ENCODE measurements at places on chromosomes 7 and 10. TPM values are rescaled to one million over a fixed set of nuclear protein-coding genes. Genes with fewer than 3 reads are reported as not detected.
A peak's percentile ranks its signal among the peaks of the same experiment; 100 is the strongest.

- no peak for DNase-seq
These were observed 56.7 kb downstream of the MTPN start for GRCh38 chr7:135920478-135920877.

DNA sequence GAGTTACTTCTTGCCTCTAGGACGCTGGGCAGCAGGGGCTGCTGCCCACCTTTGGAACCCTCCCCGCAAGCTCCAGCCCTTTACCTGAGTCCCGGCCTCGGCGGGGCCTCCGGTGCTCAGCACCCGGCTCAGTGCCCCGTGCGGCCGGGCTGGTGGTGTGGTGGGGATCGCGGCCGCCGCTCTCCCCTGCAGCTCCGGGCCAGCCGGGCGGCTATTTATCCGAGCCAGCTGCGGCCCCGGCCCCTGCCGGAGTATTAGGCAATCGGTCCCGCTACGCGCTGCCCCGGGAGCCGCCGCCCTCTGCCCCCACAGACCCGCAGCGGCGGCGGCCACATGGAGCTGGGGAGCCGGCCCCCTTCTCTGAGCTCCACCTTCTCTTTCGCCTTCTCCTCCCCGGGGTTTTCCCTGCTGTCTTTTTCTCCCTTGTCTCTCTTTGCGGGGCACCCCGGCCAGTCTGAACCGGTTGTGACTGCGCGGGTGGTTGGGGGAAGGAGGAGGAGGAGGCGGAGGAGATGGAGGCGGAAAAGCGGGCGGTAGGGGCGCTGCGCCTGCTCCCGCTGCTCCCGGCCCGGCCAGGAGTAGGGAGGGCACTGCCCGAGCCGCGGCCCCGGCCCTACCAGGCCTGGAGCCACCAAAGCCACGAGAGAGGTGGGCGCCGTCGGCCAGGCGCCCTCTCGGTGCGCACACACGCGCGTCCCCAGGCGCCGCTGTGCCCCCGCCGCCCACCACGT lies at the start of gene SLC16A9:
SLC16A9 (minus strand) TSS at position 456 of the 731 bp plus-strand sequence. CDS start 25,559 bp downstream, outside the sequence.
- no peak for DNase-seq

DNA sequence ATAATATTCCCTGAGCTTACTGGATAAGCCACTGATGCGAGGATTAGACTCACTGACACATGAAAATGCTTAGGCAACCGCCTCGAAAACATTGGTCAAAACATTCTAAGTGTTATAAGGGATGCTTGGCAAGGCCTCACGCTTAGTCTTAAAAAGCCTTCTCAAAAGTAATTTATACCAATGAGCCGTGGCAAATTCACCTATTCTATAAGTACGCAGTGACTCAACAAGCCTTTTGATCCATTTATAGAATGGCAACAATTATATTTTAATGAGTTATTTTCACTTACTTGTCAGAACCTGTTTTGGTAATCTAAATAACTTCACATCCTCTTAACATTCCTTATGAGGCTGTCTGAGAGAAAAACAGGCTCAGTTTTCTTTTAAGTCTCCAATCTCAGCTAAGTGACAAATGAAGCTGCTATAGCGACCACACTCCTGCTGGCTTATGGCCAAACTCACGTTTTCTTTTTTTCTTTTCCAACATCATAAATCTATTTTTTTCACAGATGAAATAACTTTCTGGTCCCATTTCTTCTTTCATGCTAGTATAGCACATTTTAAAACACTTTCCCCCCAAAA lies 121.2 kb upstream of the AFAP1L2 start:
- no peak for DNase-seq

DNA sequence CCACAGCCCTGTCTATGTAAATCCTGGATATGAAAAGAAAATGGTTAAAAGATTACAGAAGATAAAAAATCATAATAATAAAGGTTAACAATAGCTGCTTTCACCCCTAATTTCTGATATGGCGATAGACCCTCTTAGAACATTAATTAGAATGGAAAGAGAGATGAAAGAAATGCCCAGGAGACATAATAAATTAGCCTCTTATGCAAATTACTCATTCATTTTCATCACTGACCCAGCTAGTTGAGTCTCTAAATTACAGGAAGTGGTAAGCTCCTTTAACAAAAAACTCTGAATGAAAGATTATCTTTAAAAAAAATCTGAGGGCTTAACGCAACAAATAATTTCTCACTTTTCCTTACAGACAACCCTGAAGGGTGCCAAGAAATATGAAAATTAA lies 12.4 kb downstream of the GFRA1 start:
- no peak for DNase-seq

GRCh38 chr10:78547397-78547796 lies 513.7 kb downstream of the RPS24 start:
- DNase-seq, result no peak

Gene CYP26C1
- 0.17 TPM for total RNA-seq

Gene TDRD1
- not detected for total RNA-seq

DNA sequence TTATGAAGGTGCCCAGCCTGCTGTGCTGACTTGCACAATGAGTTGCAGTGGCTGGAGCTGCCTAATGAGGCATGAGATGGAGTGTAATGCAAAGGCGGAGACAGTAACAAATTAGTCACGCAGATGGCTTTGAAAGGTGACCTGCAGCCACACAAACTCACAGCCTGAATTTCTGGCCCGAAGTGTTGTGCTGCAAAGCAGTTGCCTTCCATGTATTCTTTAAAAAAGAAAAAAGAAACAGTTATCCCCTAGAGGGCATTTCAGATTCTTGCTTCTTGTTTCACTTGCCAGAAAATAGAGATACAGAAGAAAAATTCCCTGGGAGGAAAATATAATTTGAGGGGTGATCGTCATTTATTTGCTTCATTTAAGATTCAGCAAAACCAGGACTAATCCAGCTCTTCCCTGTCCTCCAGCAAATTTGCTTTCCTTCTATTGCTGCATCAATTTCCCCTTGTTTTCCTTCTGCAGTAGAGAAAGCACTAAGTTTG lies 239.9 kb downstream of the ADRA2A start:
- DNase-seq, result no peak

GRCh38 chr7:41033500-41033899 lies 669.4 kb downstream of the INHBA start:
- DNase-seq, result peak; percentile 32

- DNase-seq, result no peak
These were observed 24.3 kb upstream of the FRAT2 start for GRCh38 chr10:97358781-97359180.

DNA sequence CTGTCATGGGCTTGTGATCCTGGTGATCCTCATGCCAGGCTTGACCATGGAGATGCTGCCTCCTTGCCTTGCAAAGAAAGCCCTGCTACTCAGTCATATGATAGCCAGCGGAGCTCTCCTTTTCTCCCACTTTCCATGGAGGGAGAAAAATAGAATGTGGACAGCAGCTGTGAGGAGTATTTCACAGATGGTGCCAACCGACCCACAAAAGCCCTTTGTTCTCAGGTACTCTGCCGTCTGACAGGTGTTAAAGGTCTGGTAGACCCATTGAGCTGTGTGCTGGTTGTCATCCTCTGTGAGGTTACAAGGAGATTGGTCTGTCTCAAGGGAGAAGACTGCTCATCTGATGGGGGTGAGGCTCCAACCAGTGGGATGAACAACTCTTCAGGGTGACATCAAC lies 29.5 kb upstream of the COBL start:
- no peak for DNase-seq

Gene EPHA1
- total RNA-seq, result 27.5 TPM

GRCh38 chr10:79384773-79385391 lies 37.6 kb downstream of the PPIF start:
- DNase-seq, result no peak

Gene UNCX
- 0.55 TPM for total RNA-seq

Gene MMP21
- total RNA-seq, result 0.07 TPM

GRCh38 chr10:127977357-127978009 lies 70.6 kb downstream of the PTPRE start:
- peak; percentile 60 for DNase-seq

Gene SRGN
- total RNA-seq, result 1.5 TPM

DNA sequence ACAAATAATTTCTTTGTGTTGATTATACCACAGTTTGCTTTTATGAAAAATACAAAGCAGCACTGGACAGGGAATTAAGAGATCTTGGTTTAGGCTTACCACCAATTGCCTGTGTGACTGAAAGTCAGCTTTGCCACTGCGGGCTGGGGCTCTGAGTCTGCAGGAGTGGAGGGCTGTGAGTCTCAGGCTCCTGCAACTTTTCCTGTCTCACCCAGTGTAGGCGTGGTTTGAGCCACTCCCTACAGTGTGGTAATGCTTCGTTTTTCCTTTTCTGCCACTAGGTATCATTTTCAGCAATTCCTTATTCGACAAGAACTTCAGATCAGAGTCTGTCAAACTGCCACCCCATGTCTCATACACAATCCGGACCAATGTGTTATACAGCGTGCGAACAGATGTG lies 180.6 kb downstream of the ABCA13 start:
- no peak for DNase-seq

GRCh38 chr10:43082746-43083145 lies 5.9 kb downstream of the RET start:
- no peak for DNase-seq

DNA sequence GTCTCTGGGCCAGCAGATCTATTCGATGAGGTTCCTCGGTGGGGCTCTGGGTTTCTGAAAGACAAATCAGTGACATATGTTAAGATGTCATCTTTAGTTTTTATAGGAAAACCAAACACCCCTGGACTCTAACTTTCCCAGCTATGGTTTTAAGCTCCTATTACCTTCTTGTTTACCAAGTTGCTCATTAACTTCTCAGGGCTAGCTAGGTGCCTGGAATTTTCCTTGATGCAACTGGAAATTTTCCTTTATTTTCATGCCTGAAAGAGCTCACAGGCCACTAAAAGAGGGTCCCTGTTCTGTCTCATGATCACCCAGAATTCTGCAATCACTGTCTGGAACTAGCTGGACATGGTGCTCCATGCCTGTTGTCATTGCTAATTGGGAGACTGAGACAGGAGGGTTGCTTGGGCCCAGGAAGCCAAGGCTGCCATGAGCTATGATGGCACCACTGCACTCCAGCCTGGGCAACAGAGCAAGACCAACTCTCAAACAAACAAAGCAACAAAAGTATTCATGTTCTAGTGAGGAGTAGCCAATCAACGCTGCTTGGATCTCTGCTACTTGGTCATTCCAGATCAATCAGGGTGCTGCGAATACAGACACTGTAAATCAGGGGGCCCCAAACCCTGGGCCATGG lies 1173.5 kb upstream of the AUTS2 start:
- DNase-seq, result no peak

Gene TEX47
- total RNA-seq, result not detected

DNA sequence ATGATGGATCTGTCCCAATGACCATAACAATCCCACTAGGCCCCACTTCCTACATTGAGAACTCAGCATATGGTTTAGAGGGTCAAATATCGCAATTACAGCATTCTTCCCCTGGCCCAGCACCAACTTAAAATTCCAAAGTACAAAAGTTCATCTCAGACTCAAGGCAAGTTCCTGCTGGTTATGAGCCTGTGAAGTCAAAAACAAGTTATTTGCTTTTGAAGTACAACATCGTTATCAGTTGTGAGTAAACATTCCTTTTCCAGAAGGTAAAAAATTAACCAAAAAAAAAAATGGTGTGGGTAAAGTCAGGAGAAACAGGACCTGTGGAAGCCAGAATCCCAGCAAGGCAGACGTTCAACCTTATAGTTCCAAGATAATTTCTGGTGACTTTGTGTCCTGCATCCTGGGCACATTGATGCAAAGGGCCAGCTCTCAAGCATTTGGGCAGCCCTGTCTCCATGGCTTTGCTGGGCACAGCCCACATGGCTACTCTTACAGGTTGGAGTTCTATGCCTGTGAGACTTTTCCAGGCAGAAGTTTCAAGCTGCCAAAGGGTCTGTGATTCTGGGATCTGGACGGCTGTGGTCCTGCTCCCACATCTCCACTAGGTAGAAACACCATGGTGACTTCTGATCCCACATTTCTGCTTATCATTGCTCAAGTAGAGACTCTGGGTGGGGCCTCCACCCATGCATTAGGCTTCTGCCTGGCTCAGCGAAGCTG lies 37.5 kb downstream of the AKR1C8 start:
- DNase-seq, result no peak

Measured in kidney epithelial cell (primary cell).